ENCODE measurements at places on chromosomes 4 and X. TPM values are rescaled to one million over a fixed set of nuclear protein-coding genes. Genes with fewer than 3 reads are reported as not detected.

The PABPC1L2B gene
- total RNA-seq, result not detected

The USP17L10 gene
- not detected for total RNA-seq

The RAPGEF2 gene
- total RNA-seq, result 29.8 TPM

The PIR gene
- total RNA-seq, result 197 TPM

The SOWAHB gene
- total RNA-seq, result 7.7 TPM

The SOX3 gene
- total RNA-seq, result not detected

The TMSB15A gene
- total RNA-seq, result not detected

The VCX2 gene
- total RNA-seq, result not detected

The HTR2C gene
- 0.33 TPM for total RNA-seq

The SGMS2 gene
- total RNA-seq, result 17.0 TPM

The FABP2 gene
- not detected for total RNA-seq

The XK gene
- 3.7 TPM for total RNA-seq

The FAM149A gene
- 0.80 TPM for total RNA-seq

The AVPR2 gene
- total RNA-seq, result 3.8 TPM

GRCh38 chr4:2789793-2790582 lies 2.9 kb upstream of the SH3BP2 start:
- no peak overlapping the region for H3K27ac ChIP-seq

- no peak for DNase-seq
- H3K4me3 ChIP-seq, result no peak overlapping the region
- no peaks in the 10 kb centered on the region for H3K4me1 ChIP-seq
- H3K27ac ChIP-seq, result no peak overlapping the region
- H3K36me3 ChIP-seq, result no peaks in the 10 kb centered on the region
Measured at GRCh38 chr4:17528551-17529165, 13.7 kb downstream of the CLRN2 start.

DNA sequence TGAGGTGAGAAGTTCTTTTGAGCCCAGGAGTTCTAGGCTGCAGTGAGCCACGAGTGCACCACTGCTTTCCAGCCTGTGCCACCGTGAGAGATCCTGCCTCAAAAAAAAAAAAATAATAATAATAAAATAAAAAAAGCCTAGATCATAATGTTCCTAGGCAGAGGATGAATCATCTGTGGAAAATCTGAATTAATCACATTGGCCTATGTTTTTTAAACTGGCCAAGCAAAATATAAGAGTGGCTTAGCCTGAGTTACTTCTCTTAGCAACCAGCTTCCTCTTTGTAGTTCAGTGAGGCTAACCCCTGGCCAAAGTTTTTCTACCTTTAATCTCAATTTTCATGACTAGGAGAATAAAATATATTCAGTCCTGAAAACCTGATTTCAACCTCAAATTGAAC lies 614.6 kb downstream of the PPP4R3C start:
- H3K4me1 ChIP-seq, result no peaks in the 10 kb centered on the region
- H3K27me3 ChIP-seq, result no peaks in the 10 kb centered on the region
- no peaks in the 10 kb centered on the region for H3K36me3 ChIP-seq
- no peak overlapping the region for H3K27ac ChIP-seq

GRCh38 chr4:169626331-169627282 lies 6.2 kb downstream of the CLCN3 start:
- DNase-seq, result no peak
- no peak overlapping the region for H3K4me3 ChIP-seq
- no peaks in the 10 kb centered on the region for H3K27me3 ChIP-seq
- peaks cover 13% of the 10 kb centered on the region for H3K4me1 ChIP-seq
- H3K27ac ChIP-seq, result no peak overlapping the region
- H3K36me3 ChIP-seq, result no peaks in the 10 kb centered on the region

DNA sequence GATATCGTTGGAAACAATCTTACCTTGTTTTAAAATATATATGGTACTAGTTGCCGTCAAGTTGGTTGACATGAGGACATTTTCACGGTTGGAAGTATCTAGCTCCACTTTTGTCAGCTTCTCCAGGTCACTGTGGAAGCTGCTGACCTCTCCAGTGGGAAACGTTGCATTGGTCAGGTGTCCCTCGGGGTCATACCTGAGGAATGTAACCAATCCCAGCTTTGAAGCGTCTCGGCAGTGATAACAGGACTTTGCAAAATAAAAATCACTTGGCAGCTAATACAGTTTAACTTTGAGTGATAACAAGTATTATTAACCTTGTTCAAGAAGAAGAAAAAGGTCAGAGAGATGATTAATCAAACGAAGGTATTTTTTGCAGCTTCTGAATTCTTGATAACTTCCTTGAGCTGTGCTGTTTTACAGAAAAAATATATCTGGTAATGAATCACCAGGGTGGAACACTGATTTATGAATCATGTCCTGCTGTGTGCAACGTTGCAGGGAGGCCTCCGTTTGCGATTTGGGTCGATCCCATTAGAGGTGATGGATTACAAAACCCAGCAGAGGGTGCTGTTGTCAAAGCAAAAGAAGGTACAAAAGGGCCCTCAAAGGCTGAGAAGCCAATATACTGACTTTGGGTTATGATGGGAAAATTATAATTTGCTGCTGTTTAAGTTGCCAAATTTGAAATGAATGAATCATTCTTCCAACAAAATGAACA lies 60.1 kb downstream of the SH2D1A start:
- H3K4me3 ChIP-seq, result no peak overlapping the region
- H3K4me1 ChIP-seq, result peaks cover 7% of the 10 kb centered on the region
- 0 out of 2 replicates have a peak overlapping the region, but pooled peaks have one; percentile 2 for H3K27ac ChIP-seq
- no peaks in the 10 kb centered on the region for H3K36me3 ChIP-seq

- H3K36me3 ChIP-seq, result no peaks in the 10 kb centered on the region
- no peak overlapping the region for H3K27ac ChIP-seq
- no peak overlapping the region for H3K4me3 ChIP-seq
- peak; percentile 47 for DNase-seq
- no peaks in the 10 kb centered on the region for H3K27me3 ChIP-seq
- H3K4me1 ChIP-seq, result no peaks in the 10 kb centered on the region
Measured at GRCh38 chr4:183355405-183355804, 33.2 kb upstream of the CLDN24 start.

GRCh38 chr4:77496457-77496856 lies 109.2 kb upstream of the CXCL13 start:
- H3K4me3 ChIP-seq, result no peak overlapping the region
- no peak overlapping the region for H3K27ac ChIP-seq
- no peaks in the 10 kb centered on the region for H3K4me1 ChIP-seq
- no peaks in the 10 kb centered on the region for H3K27me3 ChIP-seq
- DNase-seq, result no peak

DNA sequence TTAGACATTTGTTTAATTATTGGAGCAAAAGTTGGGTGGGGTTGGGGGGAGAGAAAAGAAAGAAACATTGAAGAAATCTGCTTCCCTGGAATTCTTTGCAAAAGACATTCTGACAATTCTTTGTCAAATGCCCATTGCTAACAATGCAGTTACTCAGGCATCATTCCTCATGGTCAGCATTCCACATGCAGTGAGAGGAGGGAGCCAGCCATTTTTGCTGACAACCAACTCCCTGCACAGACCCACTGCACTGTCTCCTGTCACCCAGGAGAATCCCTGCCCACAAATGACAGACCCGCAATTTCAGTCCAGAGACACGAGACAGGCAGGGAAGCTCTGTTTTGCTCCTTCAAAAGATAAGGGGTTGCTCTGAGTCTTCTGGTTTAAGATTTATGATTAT lies 985.1 kb upstream of the SLIT2 start:
- no peaks in the 10 kb centered on the region for H3K27me3 ChIP-seq
- H3K36me3 ChIP-seq, result no peaks in the 10 kb centered on the region
- no peak overlapping the region for H3K27ac ChIP-seq
- H3K4me1 ChIP-seq, result no peaks in the 10 kb centered on the region
- no peak for DNase-seq

DNA sequence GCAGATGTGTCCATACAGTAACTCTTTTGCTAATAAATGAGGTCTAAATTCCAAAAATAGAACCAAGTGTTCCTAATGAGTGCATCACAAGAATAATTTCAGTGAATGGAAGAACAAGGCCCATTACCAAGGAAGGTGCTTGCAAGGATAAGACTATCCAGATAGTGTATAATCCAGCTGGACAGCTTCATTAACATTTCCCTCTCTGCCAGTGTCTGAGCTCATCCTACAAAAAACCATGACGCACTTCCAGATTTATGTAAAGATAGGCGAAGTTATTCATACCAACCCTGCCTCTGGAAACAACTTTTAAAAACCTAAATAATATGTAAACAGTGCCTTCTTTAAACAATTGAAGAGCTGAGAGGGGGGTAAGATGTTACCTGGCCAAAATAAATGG lies 177.9 kb upstream of the STK26 start:
- H3K36me3 ChIP-seq, result no peaks in the 10 kb centered on the region
- DNase-seq, result no peak
- H3K27ac ChIP-seq, result no peak overlapping the region

GRCh38 chrX:70398899-70399298 lies 24.2 kb upstream of the GDPD2 start:
- no peak overlapping the region for H3K27ac ChIP-seq
- no peaks in the 10 kb centered on the region for H3K4me1 ChIP-seq
- H3K4me3 ChIP-seq, result no peak overlapping the region
- H3K36me3 ChIP-seq, result no peaks in the 10 kb centered on the region

DNA sequence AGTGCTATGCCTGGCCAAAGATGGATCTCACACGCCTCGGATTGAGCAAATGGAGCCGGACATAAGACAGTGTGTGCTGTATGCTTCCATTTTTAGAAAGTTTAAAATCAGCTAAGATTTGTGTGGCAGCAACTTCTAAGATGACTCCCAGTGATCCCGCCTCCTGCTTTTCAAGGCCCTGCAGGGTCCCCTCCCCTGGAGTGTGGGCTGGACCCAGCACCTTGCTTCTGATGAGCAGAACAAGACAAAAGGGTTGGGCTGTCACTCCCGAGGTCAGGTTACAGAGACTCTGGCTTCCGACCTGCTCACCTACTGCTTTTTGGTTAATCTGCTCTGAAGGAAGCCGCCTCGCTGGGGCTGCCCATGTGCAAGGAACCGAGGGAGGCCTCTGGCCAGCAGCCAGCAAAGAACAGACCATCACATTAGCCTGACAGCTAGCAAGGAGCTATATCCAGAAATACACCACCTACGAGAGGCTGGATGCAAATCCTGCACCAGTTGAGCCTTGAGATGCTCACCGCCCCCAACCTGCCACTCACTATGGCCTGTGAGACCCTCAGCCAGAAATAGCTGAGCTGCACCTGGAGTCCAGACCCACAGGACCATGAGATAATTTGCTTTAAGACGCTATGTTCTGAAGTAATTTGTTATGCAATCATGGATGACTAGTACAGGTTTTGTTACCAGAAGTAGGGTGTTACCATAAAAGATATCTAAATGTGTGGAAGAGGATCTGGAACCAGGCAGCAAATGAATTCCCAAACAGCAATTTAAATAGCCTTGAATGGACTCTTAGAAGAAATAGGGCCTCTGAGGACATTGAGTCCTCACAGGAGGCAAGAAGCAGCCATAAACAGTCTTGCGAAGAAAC lies 47.6 kb downstream of the CRMP1 start:
- no peaks in the 10 kb centered on the region for H3K36me3 ChIP-seq
- no peak for DNase-seq
- H3K4me3 ChIP-seq, result no peak overlapping the region
- H3K27ac ChIP-seq, result no peak overlapping the region

DNA sequence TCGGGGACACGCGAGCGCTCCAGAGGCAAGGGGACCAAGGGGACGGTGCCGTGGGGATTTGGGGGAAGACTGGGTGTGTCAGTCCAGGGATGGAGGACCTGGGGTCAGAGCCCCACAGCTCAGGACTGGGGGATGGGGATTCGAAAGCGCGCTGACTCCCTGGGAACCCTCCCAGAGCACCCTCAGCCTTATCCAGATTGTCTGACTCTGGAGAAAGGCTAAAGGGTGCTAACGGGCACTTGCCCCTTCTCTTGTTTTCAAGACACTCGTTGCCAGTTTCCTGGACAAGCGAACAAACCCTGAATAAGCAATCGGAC lies 1.1 kb downstream of the DOCK11 start:
- no peaks in the 10 kb centered on the region for H3K27me3 ChIP-seq
- H3K36me3 ChIP-seq, result no peaks in the 10 kb centered on the region
- no peak for DNase-seq
- no peak overlapping the region for H3K27ac ChIP-seq

- H3K27me3 ChIP-seq, result no peaks in the 10 kb centered on the region
- peak; percentile 51 for DNase-seq
- peaks cover 15% of the 10 kb centered on the region for H3K4me1 ChIP-seq
Measured at GRCh38 chr4:101265816-101266172, 81.5 kb downstream of the PPP3CA start.

DNA sequence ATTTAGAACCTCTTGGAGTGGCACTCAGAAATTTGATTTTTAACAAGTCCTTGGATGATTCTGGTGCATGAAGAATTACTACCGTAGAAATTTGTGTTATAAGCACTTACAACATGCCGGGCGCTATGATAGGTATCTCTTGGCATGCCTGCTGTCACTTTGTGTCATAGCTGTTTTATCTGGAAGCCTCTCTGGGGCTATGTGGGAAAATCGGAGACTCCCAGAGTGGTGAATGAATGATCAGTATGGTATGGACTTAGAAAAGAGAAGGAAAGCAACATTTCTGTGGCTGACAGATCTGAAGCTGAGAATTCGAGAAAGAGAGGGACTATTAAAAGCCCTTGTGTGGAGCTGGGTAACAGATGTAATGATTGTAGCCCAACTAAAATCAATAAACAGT lies 177.4 kb upstream of the MAMLD1 start:
- peaks cover 17% of the 10 kb centered on the region for H3K4me1 ChIP-seq
- no peak overlapping the region for H3K27ac ChIP-seq
- H3K27me3 ChIP-seq, result no peaks in the 10 kb centered on the region
- H3K4me3 ChIP-seq, result no peak overlapping the region
- no peaks in the 10 kb centered on the region for H3K36me3 ChIP-seq
- DNase-seq, result no peak

DNA sequence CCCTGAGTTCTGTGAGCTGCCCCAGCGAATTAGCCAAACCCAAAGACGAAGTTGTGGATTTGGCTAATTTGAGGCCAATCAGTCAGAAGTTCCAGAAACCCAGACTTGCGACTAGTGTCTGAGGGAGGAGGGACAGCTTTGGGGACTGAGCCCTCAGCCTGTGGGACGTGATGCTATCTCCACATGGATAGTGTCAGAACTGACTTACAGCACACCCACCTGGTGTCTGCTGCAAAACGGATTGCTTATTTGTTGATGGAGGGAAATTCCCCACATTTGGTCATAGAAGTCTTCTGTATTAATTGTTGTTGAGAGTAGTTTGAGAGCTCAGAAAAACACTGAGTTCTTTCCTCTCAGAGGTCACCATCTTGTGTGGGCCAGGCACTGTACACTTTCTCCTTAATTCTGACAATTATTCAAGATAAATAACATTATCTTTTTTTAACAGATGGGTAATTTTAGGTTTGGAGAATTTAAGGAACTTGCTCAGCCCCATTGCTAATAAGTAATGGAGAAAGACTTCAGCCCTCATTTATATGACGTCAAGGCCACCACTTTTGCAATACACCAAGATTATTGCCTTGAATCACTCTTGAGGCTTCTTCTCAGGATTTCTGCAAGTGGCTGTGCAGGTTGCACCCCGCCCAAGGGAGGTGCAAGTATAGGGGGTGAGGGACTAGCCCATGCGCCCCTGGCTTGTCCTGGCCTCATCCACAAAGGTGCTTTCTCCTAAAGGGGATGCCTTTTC lies 16.7 kb downstream of the CLRN2 start:
- H3K27ac ChIP-seq, result no peak overlapping the region
- H3K27me3 ChIP-seq, result peaks cover 16% of the 10 kb centered on the region
- no peaks in the 10 kb centered on the region for H3K4me1 ChIP-seq
- DNase-seq, result no peak
- no peak overlapping the region for H3K4me3 ChIP-seq
- no peaks in the 10 kb centered on the region for H3K36me3 ChIP-seq

- peak overlapping the region; percentile 93 for H3K4me3 ChIP-seq
- DNase-seq, result peak; percentile 94
- H3K27ac ChIP-seq, result peak overlapping the region; percentile 88
- peaks cover 26% of the 10 kb centered on the region for H3K4me1 ChIP-seq
Measured at GRCh38 chr4:40057586-40058091, 989 bp downstream of the N4BP2 start.

- no peak overlapping the region for H3K27ac ChIP-seq
- no peak for DNase-seq
Measured at GRCh38 chrX:121851033-121851432, 803.6 kb downstream of the GLUD2 start.

Data from PC-9 (cell line).